Cardiac muscle cell (in vitro differentiated cells and primary cell): ENCODE measurements at places on chromosomes 4 and X. TPM values are rescaled to one million over a fixed set of nuclear protein-coding genes. Genes with fewer than 3 reads are reported as not detected.

PGAM4 gene
- total RNA-seq = not detected in 2 replicates

NLRP2B gene
- total RNA-seq = not detected in 2 replicates

KLHL15 gene
- total RNA-seq = 9.9 and 15.8 TPM in 2 replicates

TMPRSS11D gene
- not detected in 2 replicates for total RNA-seq

LDB2 gene
- total RNA-seq = 7.4 and 12.4 TPM in 2 replicates

PRR27 gene
- total RNA-seq = not detected in 2 replicates

CTAG2 gene
- total RNA-seq = not detected in 2 replicates

LRRC66 gene
- total RNA-seq = 1.3 and 2.7 TPM in 2 replicates

PHOX2B gene
- not detected in 2 replicates for total RNA-seq

FMR1NB gene
- total RNA-seq = not detected in 2 replicates

SPANXB1 gene
- not detected in 2 replicates for total RNA-seq

MAGEB10 gene
- total RNA-seq = not detected in 2 replicates

AVPR2 gene
- not detected in 2 replicates for total RNA-seq

TRIM61 gene
- total RNA-seq = 1.9 and 2.2 TPM in 2 replicates

GAGE12J gene
- not detected in 2 replicates for total RNA-seq

HSFX3 gene
- not detected in 2 replicates for total RNA-seq

SLC16A2 gene
- total RNA-seq = 8.5 and 14.5 TPM in 2 replicates

MSX1 gene
- 15.6 and 25.2 TPM in 2 replicates for total RNA-seq

PCDH11X gene
- total RNA-seq = 0.99 and 1.4 TPM in 2 replicates

CASK gene
- 33.1 and 40.0 TPM in 2 replicates for total RNA-seq

SLC49A3 gene
- total RNA-seq = 0.42 and 1.9 TPM in 2 replicates

KIT gene
- 1.4 and 10.5 TPM in 2 replicates for total RNA-seq

HEPH gene
- total RNA-seq = 99.9 and 137 TPM in 2 replicates

PLAC1 gene
- total RNA-seq = 0.99 and 1.2 TPM in 2 replicates

MAGEA3 gene
- total RNA-seq = not detected in 2 replicates

OPRPN gene
- not detected in 2 replicates for total RNA-seq

PAGE5 gene
- not detected in 2 replicates for total RNA-seq

IBSP gene
- not detected in 2 replicates for total RNA-seq

PPP1R2C gene
- not detected in 2 replicates for total RNA-seq

S100P gene
- total RNA-seq = not detected in 2 replicates

NR3C2 gene
- total RNA-seq = 0.56 and 2.5 TPM in 2 replicates

TMEM185A gene
- 55.5 and 107 TPM in 2 replicates for total RNA-seq
